ENCODE measurements at places on chromosomes 7 and 10. TPM values are rescaled to one million over a fixed set of nuclear protein-coding genes. Genes with fewer than 3 reads are reported as not detected.

GRCh38 chr10:80207768-80208370 is 2.5 kb upstream of the ANXA11 start:
- peak overlapping the region; percentile 16 for H3K4me3 ChIP-seq
- peak; percentile 46 for DNase-seq
- peaks cover 11% of the 10 kb centered on the region for H3K4me1 ChIP-seq

GRCh38 chr10:93458821-93459257 is 23.3 kb downstream of the MYOF start:
- peak overlapping the region; percentile 74 for H3K27ac ChIP-seq
- DNase-seq, result no peak
- H3K4me3 ChIP-seq, result no peak overlapping the region
- H3K27me3 ChIP-seq, result no peaks in the 10 kb centered on the region

GRCh38 chr10:73871295-73872189 is 2.8 kb downstream of the CAMK2G start:
- peaks cover 9% of the 10 kb centered on the region for H3K4me1 ChIP-seq
- H3K36me3 ChIP-seq, result no peaks in the 10 kb centered on the region
- H3K27me3 ChIP-seq, result no peaks in the 10 kb centered on the region
- H3K27ac ChIP-seq, result peak overlapping the region; percentile 39
- H3K4me3 ChIP-seq, result no peak overlapping the region
- peak; percentile 88 for DNase-seq

DNA sequence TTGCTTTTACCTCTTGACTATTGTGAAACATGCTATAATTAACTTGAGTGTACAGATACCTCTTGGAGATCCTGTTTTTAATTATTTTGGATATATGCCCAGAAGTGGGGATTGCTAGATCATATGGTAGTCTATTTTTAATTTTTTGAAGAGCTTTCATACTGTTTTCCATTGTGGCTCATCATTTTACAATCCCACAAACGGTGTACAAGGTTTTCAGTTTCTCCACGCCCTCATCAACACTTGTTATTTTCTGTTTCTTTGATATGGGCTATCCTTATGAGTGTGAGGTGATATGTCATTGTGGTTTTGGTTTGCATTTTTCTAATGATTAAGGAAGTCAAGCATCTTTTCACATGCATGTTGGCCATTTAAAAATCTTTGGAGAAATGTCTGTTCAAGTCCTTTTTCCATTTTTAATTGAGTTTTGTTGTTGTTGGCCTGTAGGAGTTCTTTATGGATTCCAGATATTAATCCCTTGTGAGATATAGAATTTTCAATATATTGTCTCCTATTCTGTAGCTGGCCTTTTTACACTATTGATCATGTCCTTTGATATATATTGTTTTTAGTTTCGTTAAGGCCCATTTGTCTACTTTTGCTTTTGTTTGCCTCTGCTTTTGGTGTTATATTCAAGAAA is 7.5 kb downstream of the AGK start:
- DNase-seq, result no peak
- H3K27ac ChIP-seq, result no peak overlapping the region
- H3K4me3 ChIP-seq, result no peak overlapping the region
- no peaks in the 10 kb centered on the region for H3K27me3 ChIP-seq

- no peaks in the 10 kb centered on the region for H3K4me1 ChIP-seq
- H3K4me3 ChIP-seq, result no peak overlapping the region
- DNase-seq, result no peak
- no peaks in the 10 kb centered on the region for H3K27me3 ChIP-seq
- no peak overlapping the region for H3K27ac ChIP-seq
- no peaks in the 10 kb centered on the region for H3K36me3 ChIP-seq
These were observed 22.0 kb upstream of the FZD1 start for GRCh38 chr7:91242097-91242844.

The NUP42 gene
- total RNA-seq, result 30.5 TPM

The NKX2-3 gene
- total RNA-seq, result 5.4 TPM
